SW 1271 (cell line): ENCODE measurements at places on chromosomes 16 and 17.

DNA sequence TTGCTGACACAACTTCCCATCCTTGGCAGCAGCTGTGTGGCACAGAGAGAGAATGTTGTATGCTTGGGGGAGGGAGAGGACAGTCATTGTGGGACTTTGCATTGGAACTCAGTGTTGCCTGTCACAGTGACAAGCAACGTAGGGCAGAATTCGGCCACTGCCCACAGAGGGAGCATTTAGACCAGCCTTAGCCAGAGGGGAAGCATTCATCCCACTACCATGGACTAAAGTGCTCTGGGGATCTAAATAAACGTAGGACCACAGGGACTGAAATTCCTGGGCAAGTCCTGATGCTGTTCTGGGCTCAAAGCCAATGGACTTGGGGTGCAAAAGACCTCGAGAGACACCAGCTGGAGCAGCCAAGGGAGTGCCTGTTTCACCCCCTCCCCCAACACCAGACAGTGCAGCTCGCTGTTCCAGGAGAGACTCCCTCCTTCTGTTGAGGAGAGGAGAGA, 44.9 kb downstream of the ABCA8 start:
- DNase-seq = no peak

DNA sequence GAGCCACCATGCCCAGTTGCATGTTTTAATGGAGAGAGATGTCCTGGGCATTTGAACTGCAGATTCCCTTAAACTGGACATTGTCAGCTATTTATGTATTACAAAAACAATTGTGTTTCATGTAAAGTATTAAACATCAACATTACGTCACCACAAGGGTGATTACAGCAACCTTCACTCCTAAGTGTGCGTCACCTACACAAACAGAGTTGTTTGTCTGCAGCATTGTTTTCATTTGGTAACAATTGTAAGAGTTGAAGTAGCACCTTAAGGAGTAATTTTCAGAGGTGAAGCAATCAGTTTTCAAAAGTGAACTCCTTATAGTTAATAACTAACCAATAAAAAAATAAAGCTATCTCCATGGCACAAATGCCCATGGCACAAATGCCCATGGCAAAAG, 271.4 kb downstream of the IRX3 start:
- no peak for DNase-seq

DNA sequence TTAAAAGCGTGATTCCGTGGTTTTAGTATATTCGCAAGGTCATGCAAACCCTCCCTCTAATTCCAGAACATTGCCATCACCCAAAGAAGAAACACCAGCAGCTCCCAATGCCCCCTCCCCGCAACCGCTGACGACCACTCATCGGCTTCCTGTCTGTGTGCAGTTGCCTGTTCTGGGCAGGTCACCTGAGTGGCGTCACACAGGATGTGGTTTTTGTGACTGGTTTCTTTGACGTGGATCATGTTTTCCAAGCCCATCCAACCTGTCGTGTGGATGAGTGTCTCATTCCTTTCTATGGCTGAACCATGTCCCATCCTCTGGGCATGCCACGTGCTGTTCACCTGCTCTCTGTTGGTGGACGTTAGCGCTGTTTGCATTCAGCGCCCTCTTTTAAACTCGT, 8.2 kb upstream of the ATP2C2 start:
- DNase-seq = no peak

GRCh38 chr17:79084291-79085153, 9.9 kb downstream of the ENGASE start:
- DNase-seq = no peak

- DNase-seq = no peak
These were observed 153.3 kb downstream of the CDH11 start for GRCh38 chr16:64968539-64968938.

DNA sequence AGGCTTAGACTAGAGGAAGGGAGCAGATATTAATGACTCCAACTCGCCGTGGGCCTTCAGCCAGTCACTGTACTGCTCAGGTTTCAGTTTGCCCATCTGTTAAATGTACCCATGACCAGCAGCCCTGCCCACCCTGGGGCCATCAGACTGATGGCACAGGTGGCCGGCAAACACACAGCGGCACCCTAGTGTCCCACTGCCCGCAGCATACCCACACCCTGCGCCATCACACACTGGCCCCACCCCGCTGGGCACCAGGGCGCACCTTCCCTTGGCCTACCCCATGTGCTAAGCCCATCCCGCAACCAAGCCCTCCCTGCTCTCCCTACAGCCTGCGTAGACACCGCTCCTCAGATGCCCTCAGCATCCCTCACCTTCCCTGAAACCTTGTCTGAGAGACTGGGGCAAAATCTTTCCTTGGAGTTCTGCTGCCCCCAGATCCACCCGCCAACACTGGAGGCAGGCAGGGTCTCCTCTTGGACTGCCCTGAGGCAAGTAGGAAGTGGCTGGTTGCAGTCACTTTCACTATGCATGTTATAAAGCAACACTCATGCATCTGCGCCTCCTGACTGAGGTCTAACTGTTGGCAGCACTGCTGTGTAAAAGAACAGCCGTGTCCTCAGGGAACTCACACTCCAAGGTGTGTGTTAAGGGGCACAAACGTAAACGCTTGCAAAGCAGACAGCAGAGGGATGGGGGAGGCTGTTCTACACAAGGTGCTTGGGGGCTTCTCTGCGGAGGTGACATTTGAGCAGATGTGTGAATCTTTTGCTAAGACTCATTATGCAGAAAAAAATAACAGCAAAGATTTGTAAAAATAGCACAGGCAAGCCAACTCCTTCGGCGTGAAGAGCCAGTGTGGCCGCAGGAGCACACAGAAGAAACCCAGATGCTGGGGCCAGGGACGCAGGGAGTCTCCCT, 6.7 kb upstream of the BCAR1 start:
- no peak for DNase-seq

DNA sequence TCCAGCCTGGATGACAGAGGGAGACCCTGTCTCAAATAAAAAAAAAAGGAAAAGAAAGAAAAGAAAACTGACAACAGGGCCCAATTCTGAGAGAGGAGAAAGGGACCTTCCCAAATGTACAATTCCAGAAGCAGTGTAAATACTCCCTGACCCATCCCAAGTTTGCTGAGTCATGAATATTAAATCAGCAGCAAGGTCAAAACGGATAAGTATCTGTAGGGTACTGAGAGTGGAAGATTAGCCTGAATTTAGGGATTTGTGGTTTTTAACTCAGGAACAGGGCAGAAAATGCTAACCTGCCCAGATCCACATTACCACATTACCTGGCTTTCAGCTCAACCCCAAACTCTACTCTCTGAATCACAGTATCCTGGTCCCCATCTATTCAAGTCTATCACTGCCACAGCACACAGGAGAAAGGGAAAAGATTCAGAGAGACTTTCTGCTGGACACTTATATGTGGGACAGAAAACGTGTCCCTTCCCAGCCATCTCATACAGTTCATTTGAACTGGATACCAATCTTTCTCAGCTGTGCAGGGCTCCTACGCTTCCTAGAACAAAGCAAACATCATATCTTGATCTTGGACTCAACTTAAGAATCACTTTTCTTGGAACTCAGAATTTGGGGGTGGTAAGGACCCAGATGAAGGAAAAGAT, 2.9 kb downstream of the FXR2 start:
- DNase-seq = no peak

- no peak for DNase-seq
These were observed 12.3 kb upstream of the SPAG9 start for GRCh38 chr17:51132964-51133319.

- DNase-seq = no peak
These were observed 1.7 kb downstream of the SMIM5 start for GRCh38 chr17:75634754-75635609.

- DNase-seq = no peak
These were observed 62.6 kb downstream of the CPPED1 start for GRCh38 chr16:12740986-12741610.

GRCh38 chr16:64962786-64963185, 159.1 kb downstream of the CDH11 start:
- no peak for DNase-seq

DNA sequence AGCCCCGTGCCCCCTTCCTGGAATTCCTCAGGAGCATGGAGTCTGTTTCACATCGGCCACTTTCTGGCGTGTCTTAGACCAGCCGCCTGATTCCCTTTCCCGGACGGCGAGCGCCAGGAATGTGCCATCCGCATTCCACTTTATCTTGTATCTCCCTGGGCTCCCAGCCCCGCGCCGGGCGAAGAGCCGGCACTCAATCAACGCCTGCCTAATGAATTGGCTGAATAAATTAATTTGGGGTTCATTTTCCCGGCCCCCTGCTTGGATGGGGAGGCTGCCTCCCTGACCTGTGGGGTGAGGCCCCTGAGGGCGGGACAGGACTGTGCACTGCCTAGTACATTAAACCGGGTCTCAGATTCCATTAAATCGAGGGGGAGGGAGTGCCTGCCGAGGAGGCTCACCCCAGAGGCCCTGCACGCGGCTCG, 282.3 kb upstream of the TNRC6C start:
- no peak for DNase-seq

- DNase-seq = no peak
These were observed 22.2 kb downstream of the CACNA1G start for GRCh38 chr17:50582741-50583140.
